ENCODE measurements at places on chromosomes 6 and 20.

DNA sequence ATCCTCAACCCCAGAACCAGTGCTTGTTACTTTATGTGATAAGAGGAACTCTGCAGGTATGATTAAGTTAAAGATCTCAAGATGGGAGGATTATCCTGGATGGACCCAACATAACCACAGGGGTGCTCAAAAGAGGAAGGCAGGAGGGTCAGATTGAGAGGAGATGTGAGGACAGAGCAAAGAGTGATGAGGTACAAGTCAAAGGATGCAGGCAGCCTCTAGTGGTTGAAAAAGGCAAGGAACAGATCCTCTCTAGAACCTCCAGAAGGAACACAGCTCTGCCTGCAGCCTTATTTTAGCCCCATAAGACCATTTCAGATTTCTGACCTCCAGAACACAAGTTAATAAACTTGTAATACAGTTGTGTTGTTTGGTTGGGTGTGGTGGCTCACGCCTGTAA, 41.2 kb downstream of the PDSS2 start:
- no peak overlapping the region for H3K4me3 ChIP-seq
- H3K4me1 ChIP-seq: no peaks in the 10 kb centered on the region
- H3K27ac ChIP-seq: peak overlapping the region; percentile 44
- DNase-seq: no peak
- H3K36me3 ChIP-seq: no peaks in the 10 kb centered on the region

DNA sequence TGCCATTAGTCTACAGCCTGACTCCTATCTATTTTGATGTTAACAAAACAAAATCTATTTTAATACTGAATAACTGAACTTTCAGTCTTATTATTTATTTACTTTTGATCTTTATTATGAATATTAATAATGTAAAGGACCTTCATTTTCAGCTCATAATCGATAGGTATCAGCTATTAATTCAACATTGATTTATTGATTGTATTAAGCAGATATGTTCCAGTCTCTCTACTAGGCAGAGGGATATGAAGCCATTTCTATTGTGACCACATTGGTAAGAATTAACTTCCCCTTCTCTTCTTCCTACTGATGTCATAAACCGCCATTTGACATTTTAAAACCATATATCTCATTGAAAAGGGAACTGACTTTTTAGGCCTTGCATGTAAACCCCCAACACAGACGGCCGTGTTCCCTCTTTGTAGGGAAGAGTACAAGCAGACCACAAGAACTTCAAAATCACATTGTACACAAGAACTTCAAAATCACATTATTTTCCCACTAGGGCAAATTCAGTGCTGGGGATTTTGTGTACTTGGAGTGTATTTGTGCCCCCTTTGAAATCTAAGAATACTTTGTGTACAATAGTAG, 69.5 kb upstream of the FABP7 start:
- no peak for DNase-seq
- no peaks in the 10 kb centered on the region for H3K36me3 ChIP-seq
- H3K4me1 ChIP-seq: no peaks in the 10 kb centered on the region
- H3K4me3 ChIP-seq: no peak overlapping the region

GRCh38 chr6:44494011-44494501, 106.5 kb downstream of the CDC5L start:
- peaks cover 23% of the 10 kb centered on the region for H3K4me1 ChIP-seq
- H3K27ac ChIP-seq: no peak overlapping the region
- H3K4me3 ChIP-seq: no peak overlapping the region
- no peaks in the 10 kb centered on the region for H3K27me3 ChIP-seq

- peak overlapping the region; percentile 22 for H3K4me3 ChIP-seq
- H3K27ac ChIP-seq: no peak overlapping the region
- H3K36me3 ChIP-seq: no peaks in the 10 kb centered on the region
- no peak for DNase-seq
- H3K27me3 ChIP-seq: peaks cover 24% of the 10 kb centered on the region
Measured at GRCh38 chr6:165733489-165733791, 70.4 kb upstream of the PDE10A start.

GRCh38 chr6:138145402-138145801, 16.3 kb upstream of the ARFGEF3 start:
- H3K4me3 ChIP-seq: no peak overlapping the region
- no peaks in the 10 kb centered on the region for H3K4me1 ChIP-seq
- no peak overlapping the region for H3K27ac ChIP-seq

- H3K4me3 ChIP-seq: peak overlapping the region; percentile 18
- H3K27me3 ChIP-seq: peaks cover 3% of the 10 kb centered on the region
- peaks cover 64% of the 10 kb centered on the region for H3K4me1 ChIP-seq
- H3K27ac ChIP-seq: peak overlapping the region; percentile 70
- DNase-seq: no peak
Measured at GRCh38 chr20:60822699-60823607, 429.1 kb upstream of the CDH4 start.
